Motor neuron (in vitro differentiated cells): ENCODE measurements at places on chromosomes 7 and 10. TPM values are rescaled to one million over a fixed set of nuclear protein-coding genes. Genes with fewer than 3 reads are reported as not detected.

GRCh38 chr10:6737080-6737641 is 157.1 kb upstream of the PRKCQ start:
- no peak for ATAC-seq

DNA sequence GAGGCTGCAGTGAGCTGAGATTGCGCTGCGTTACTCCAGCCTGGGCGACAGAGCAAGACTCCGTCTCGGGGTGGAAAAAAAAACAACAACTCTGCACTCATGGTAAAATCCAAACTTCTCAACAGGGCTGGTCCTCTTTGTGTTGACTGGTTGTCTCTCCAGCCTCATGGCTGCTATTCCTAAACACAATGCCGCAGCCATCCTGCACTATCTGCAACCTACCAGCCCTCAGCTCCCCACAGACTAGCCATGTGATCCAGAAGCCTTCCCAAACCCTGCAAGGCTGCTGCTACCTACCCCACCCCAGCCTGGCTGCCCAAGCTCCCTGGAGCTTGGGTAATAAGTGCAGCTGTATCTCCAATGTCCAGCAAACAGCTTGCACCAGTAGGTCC is 11.7 kb downstream of the ZYX start:
- ATAC-seq = no peak

DNA sequence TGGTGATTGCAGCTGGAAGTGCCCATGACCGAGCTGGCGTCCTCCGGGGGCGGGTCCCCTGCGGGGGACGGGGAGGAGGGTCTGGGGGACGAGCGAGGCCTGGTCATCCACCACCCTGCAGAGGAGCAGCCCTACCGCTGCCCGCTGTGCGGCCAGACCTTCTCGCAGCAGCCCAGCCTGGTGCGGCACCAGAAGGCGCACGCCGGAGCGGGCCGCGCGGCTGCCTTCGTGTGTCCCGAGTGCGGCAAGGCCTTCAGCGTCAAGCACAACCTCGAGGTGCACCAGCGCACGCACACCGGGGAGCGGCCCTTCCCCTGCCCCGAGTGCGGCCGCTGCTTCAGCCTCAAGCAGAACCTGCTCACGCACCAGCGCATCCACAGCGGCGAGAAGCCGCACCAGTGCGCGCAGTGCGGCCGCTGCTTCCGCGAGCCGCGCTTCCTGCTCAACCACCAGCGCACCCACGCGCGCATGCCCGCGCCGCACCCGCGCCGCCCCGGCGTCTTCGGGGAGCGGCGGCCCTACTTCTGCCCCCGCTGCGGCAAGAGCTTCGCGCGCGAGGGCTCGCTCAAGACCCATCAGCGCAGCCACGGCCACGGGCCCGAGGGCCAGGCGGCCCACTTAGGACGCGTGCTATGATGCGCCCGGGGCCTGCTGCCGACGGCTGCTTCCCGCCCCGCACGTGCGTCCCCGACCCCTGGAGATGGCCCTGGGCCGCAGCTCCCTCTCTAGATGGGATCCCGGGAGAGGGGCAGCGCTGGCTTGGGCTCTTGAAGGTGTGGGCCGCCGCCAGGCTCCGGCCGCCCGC is 28.7 kb downstream of the ZNF775 start:
- ATAC-seq = no peak

- ATAC-seq = peak; percentile 66
These were observed 124.4 kb downstream of the PON1 start for GRCh38 chr7:95199779-95200558.

DNA sequence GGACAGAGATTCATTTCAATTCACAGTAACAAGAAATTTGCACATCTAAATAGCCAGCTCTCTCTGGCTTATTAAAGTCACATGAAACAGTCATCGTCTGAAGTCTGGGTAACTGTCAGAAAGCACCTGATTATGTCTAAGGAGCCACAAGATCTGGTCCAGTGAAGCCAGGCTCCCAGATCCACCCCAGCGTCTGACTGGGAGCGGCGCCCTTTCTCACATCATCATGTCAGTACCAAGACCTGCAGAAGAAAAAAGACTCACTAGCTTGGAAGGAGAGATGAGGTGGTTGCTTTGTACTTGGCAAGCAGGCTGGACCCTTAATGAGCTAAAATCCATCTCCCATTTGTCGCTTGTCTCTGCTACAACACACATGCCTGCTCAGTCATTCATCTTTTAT is 58.4 kb downstream of the VOPP1 start:
- no peak for ATAC-seq

DNA sequence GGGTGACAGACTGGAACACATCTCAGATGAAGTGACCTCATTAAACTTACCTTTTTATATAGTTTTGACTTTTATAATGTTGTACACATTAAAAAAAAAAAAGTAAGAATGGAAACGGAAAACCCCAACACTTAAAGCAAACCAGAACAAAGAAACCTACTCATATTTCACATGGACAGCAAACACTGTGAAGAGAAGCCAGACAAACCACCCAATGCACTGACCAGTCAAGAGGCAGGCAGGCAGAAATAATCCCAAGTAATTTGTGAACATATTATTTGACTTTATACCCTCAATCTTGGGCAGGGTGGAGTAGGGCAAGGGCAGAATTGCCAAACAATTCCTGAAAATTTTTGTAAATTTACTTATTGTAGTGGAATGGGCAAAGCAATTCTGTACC is 39.8 kb downstream of the WAPL start:
- no peak for ATAC-seq

DNA sequence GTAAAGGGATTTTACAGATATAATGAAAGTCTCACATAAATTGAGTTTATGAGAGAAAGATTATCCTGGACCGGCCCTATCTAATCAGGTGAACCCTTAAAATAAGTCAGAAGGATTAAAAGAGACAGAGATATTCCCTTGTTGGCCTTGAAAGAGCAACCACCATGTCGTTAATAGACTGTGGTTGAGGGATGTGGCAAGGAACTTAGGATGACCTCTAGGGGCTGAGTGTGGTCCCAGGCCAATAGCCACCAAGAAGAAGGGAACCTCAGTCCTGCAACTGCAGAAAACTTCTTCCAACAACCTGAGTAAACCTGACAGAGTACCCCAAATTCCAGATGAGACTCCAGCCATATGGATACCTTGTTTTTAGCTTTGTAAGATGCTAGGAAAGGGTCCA is 121.5 kb downstream of the POLR1F start:
- ATAC-seq = no peak

- ATAC-seq = no peak
These were observed 21.0 kb upstream of the EIF5AL1 start for GRCh38 chr10:79491143-79491835.

DNA sequence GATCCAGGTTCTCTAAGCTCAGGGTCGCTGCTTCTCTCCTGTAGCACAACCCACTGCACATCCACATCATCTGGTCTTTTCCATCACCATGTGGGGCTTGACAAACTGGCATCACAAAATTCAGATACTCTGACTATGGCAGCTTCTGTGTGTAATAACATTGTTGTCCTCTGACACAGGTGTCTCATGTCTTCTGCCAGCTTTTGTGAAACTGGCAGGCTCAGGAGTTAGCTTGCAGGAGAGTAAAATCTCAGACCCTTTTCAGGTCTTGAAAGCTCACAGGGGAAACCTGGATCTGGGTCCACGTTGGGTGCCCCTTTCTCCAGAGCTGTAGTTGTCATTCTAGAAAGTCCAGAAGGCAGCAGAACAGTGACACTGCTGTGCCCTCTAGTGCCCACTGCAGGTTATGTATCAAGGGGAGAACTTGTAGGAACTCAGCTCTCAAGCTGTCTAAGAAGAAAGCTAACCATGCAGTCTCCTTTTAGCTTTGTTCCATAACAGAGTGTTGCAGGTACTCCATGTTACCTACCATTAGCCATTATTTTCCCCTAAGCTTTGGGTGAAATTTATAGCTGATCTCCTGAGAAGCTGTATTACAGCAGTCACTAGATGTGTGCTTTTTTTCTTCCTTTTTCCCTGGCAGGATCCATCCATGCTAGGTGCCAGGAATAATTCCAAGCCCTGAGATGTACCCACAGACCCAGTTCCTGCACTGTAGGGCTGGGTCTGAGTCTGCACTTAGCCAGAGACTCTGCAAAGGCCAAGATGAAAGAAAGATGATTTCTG is 102.7 kb downstream of the ZNF248 start:
- ATAC-seq = peak; percentile 53

DNA sequence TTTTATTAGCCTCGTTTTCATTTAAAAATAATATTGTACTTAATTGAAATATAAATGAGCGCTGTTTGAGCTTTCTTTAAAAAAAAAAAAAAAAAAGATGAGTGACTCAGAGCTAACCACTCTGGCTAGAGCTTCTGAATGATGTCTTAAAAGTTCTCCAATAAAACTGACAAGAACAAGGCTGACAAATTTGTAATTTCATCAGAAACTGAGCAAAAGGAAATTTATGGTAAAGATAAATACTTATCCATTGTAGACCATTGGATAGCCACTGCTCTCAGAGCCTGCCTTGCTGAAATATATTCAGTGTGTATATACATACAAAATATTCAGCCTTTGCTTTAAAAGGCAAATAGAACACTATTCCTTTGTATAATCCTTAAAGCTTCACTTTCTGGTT is 91.2 kb upstream of the OIT3 start:
- peak; percentile 55 for ATAC-seq

DNA sequence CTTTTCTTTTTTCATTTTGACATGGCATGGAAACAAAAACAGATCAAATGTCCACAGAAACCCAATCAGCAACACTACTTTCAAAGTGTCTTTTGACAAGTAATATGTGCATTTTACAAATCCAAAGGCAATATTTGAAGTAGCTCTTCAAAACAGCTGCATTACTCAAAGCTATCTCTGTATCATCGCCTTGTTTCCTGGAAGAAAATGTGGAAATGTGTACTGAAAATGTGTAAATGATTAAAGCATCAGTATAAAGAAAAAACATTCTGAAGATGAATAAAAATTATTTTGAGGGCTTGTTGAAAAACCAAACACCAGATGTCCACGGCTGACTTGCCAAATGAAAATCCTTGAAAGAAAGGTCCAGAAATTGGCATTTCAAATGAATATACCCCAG is 16.5 kb upstream of the ITGB8 start:
- ATAC-seq = no peak

DNA sequence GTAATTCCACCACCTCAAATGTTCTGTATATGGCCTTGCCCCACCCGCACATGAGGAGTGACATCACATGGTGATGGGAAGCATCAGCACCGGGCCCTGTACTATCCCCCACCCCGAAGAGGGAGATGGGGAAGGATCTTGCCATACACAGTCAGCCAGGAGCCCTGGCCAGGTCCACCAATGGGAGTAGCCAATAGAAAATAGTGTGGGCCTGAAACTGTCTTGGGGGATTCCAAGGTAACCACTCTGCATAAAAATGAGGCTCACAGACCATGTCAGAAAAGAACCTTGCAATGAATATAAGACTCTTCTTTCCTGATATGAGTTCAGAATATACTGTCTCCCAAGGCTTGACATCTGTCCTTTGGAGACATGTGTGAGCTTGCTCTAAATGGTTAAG is 51.1 kb downstream of the ADRB1 start:
- ATAC-seq = no peak

DNA sequence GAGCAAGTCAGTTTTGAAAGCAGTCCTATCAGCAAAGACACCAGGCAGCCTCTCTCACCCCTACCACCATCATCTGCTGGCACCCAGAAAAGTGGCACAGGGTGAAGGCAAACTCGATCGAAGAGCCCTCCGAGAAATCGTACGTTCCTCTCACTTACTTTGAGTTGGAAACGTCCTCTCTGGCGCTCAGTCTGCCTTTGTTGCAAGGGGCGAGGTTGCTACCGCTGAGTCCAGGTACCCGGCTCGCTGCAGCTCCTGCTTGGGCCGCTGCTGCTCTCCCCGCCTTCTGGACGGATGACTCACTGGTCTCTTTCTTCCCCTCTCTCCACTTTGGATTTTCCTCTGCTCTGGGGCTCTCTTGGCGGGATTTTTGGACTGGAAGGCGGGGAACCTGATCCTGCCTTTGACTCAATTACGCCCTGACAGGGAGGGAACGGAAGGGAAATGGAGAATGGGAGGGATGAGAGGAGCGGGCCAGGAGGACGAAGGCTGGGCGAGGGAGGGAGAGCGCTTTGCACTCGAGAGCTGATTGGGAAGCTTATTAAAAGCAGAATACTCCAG is at the start of gene PTN:
Gene PTN, minus strand, starts transcription at position 453 of the 561 bp plus-strand sequence. CDS start 88,760 bp downstream, outside the sequence.
- peak; percentile 96 for ATAC-seq

DNA sequence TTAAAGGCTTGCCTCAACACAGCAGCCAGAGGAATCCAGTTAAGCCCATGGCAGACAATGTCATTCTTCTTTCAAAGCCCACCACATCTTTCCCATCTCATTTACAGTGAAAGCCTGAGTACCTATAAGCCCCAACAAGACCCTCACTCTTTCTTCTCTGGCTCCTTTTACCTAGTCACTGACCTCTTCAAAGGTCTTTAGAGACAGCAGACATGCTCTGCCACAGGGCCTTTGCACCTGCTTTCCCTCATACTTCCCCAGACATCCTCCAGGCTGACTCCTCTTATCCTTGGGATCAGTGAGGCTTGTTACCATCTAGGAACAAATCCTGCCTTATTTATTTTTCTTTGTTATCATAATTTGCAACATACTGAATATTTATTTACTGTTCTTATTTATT is 17.8 kb downstream of the HYAL4 start:
- no peak for ATAC-seq

GRCh38 chr10:59877191-59877671 is 29.1 kb downstream of the CCDC6 start:
- ATAC-seq = no peak

GRCh38 chr10:1211844-1212570 is 155.8 kb downstream of the WDR37 start:
- no peak for ATAC-seq

The PILRA gene
- 2.7 and 2.9 TPM in 2 replicates for total RNA-seq

The ATRNL1 gene
- total RNA-seq = 10.3 and 13.2 TPM in 2 replicates

The DNA2 gene
- total RNA-seq = 3.6 and 4.0 TPM in 2 replicates

The PAPSS2 gene
- total RNA-seq = 0.92 and 1.2 TPM in 2 replicates

The MACROH2A2 gene
- total RNA-seq = 88.4 and 96.8 TPM in 2 replicates

The PON2 gene
- 115 and 130 TPM in 2 replicates for total RNA-seq
